Activated naive CD8-positive, alpha-beta T cell treated with anti-CD3 and anti-CD28 coated beads for 36 hours (primary cell): ENCODE measurements at places on chromosomes 3 and 15. TPM values are rescaled to one million over a fixed set of nuclear protein-coding genes. Genes with fewer than 3 reads are reported as not detected.
A peak's percentile ranks its signal among the peaks of the same experiment; 100 is the strongest.

DNA sequence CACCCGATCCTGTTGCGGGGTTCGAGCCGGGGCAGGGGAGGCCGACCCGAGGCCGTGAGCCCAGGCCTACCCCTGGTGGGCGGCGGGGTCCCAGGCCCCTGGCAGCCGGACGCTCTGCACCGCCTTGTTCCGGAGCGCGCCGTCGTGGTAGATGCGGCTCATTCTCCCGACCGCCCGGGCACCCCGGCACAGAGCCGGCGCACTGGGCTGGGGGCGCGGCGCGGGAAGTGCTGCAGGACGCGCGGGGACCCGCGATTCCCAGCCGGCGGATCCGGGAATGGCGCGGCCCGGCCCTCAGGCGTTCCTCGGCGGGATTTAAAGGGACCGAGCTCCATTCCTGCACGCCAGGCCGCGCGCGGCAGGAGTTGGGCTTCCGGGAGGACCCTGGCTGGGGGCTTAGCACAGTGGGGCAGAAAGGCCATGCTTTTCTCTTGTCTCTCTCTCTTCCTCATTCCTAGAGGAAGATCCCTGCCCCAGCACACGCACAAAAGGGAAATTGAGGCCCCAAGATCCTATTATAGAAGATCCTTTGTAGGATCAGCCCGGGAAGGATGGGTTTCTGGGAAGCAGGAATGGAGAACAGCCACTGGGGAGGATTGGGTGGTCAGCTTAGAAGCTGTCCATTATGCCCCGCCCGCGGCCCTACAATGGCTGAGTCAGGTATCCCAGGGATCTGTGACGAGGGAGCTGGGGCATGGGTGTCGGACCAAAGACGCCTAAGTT, at the start of gene ARPIN:
Gene ARPIN, minus strand, starts transcription at position 279 of the 723 bp plus-strand sequence. Its CDS starts 117 bp downstream, at position 162.
- DNase-seq: peak; percentile 21

DNA sequence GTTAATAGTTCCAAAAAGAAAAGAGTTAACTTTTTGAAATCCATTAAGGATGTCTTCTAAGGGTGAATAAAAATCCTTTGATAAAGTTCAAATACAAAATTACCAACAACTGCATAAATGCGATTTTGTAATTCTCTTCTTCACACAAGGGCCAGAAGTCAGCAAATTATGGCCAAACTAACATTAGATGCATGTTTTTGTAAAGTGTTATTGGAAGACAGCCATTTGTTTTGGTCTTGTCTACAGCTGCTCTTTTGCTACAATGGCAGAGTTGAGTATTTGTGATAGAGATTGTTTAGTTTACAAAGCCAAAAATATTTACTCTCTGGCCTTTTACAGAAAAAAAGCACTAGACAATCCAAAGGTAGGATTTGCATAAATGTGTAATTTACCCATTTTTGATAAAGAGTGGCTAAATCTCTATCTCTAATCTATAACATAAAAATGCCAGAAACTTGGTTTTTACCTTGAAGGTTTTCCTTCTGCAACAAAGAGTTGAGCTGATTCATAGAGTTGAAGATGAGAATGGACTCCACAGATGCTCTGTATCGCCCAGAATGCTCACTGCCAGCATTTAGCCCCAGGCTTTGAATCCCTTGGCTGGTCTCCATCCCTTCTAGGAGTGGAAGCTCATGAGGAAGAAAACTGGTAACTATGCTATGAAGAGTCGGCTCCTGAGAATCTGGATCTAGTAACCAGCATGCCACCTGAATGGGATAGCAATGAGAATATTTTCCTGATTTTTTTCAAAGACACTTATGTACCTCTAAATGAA, 64.5 kb downstream of the POLQ start:
- no peak for DNase-seq

DNA sequence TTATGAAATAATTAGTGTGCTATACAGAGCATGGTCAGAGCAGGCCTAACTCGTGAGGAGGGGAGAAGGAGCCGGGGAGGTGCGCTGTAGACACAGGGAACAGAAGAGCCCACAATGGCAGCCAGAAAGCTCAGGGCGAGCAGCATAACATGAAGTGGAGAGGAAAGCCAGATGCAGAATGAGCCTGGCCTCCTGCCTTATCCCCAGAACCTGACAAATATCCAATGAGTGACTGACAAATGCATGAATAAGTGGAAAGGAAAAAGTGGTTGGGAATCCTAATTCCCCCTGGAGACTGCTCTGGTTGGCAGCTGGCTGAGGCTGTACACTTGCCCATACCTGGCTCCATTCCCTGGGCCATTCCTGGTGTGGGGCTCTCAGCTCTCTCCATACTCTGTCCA, 9.2 kb upstream of the MST1R start:
- DNase-seq: no peak

Gene RHCG
- not detected for total RNA-seq

DNA sequence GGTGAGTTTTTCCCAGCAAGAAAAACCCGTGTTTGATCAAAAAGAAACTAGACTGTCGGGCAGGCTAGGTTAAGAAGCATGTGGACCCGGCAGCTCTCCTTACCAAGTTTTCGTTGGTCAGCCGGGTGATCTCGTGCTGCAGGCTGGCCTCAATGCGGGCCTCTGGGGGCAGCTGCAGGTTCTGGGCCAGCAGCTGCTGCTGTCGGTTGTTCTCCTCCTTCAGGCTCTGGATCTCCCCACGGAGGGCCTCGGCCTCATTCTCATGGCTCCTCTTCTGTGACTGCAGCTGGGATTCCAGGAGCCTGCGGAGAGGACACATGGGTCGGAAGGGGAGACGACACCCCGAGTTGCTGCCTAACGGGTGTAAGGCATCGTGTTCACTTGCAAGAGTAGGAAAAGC, 44.5 kb upstream of the MYO5C start:
- DNase-seq: no peak

DNA sequence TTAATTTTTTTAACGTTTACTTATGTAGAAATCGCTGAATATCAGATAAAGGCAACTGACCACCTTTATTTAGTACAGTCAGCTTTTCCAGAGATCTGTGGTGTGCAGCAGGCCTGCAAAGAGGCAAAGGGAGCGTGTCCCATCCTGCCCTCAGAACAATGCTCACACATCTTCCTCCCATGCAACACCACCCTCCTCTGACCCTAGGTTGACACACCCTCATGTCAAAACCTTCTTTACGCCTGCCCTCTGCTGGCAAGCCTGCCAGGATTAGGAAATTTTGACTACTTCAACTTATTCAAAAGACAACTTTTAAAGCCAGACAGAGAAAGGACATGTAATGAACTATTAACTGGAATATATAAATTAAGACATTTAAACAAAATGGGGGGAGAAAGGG, 513.7 kb downstream of the FOXP1 start:
- peak; percentile 72 for DNase-seq

- DNase-seq: no peak
Measured at GRCh38 chr15:94346282-94346681, 114.9 kb downstream of the MCTP2 start.

Gene FGF12
- not detected for total RNA-seq

Gene CHDH
- 0.08 TPM for total RNA-seq

Gene GOLGA6L4
- total RNA-seq: 0.66 TPM

- DNase-seq: no peak
Measured at GRCh38 chr3:134602440-134602814, 48.4 kb downstream of the KY start.

GRCh38 chr3:15324379-15324808, 8.0 kb downstream of the SH3BP5 start:
- no peak for DNase-seq
